Tongue (tissue), 3 donors: ENCODE measurements at places on chromosomes 2 and 18.

GRCh38 chr2:196176142-196176738, 4.9 kb upstream of the STK17B start:
- no peak for DNase-seq

GRCh38 chr2:9037166-9037565, 33.7 kb upstream of the MBOAT2 start:
- DNase-seq, result no peak

GRCh38 chr2:55073000-55073983, 23.0 kb upstream of the RTN4 start:
- DNase-seq, result no peak

- DNase-seq, result no peak
Measured at GRCh38 chr2:187107001-187107400, 258.0 kb upstream of the ZSWIM2 start.

DNA sequence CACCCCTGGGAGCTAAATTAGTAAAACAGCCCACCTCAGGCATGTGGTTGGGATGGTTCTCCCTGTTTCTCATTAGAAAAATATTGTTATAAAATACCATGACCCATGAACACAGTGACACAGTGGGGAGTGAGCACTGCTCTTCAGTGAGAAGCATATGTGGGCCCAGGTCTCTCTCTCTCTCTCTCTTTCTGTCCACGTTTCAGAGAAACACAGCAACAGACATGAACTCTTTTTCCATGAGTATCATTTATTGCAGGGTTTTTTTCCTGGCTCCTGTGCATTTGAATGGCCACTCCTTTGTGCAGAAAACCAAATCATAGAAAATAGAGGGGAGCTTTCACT, 41.2 kb downstream of the CYRIA start:
- DNase-seq, result no peak

DNA sequence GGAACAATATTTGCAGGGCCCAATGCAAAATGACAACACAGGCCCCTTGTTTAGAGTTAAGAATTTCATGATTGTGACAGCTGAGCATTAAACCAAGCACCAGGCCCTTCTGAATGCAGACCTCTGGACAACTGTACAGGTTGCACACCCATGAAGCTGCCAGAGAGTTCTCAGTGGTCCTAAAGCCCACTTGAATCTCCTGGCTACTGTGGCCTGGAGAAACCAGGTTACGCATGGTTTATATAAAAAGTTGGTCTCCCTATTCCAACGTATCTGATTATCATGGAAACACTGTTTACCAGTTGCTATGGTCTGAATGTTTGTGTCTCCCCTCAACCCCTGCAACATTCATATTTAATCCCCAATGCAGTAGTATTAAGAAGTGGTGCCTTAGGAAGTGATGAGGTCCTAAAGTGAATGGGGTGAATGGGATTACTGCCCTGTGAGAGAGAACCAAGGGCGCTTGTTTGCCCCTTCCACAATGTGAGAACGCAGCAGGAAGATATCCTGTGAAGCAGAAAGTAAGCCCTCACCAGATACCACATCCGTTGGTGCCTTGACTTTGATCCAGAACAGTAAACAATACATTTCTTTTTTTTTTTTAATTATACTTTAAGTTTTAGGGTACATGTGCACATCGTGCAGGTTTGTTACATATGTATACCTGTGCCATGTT, 48.0 kb upstream of the ANXA4 start:
- DNase-seq, result no peak

GRCh38 chr18:10231220-10231619, 223.2 kb upstream of the APCDD1 start:
- no peak for DNase-seq

GRCh38 chr2:168632709-168633121, 169.7 kb upstream of the NOSTRIN start:
- peak; percentile 46 for DNase-seq

DNA sequence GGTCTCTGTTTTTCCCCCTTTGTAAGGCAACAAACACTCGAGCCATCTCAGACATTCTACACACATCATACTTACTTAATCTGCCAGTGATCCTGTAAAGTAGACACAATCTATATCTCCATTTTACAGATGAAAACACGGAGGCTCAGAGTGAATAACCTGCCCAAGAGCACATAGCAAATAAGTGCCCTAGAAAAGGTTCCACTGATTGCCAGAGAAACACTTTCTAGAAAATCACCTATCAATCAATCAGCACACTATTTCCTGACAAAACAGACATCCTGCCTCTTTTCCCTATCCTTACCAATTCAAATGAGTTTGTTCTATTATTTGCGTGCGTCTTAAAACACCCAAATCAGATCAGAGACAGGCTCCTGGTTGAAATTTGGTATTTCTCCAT, 23.9 kb downstream of the SLC66A3 start:
- DNase-seq, result no peak

DNA sequence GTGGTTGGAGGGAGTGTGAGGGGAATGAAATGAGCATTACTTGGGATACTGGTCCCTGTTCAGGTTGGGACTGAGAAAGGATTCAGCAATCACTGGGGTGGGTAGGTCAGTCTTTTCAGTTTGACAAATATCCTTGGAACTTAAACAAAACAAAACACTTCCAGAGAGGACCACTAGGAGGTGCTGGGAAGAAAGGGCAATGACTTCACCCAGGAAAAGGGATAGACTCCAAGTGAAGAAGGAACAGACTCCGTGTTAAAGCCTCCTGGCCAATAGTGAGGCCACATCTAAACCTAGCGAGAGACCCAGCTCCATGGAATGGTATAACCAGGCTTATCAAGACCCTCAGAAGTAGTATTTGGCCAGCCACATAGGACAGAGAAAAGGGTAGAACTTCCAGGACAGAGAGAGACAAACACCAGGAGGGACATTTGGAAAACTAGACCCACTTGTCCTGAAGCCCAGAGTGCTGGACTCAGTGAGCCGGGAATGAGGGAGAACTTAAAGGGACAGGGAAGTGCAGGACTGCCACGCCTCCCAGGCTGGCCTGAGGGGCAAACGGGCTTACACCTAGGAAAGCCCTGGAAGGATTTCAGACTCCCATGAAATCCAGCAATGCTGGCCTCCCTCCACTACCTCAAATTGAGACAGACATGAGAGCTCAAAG, 19.6 kb upstream of the KCNG3 start:
- DNase-seq, result peak; percentile 27

- no peak for DNase-seq
Measured at GRCh38 chr2:45195916-45196315, 186.7 kb upstream of the SIX2 start.

- DNase-seq, result peak; percentile 79
Measured at GRCh38 chr2:173997269-173997668, 32.1 kb upstream of the SP3 start.

- DNase-seq, result no peak
Measured at GRCh38 chr2:144146076-144146475, 373.8 kb downstream of the ZEB2 start.

DNA sequence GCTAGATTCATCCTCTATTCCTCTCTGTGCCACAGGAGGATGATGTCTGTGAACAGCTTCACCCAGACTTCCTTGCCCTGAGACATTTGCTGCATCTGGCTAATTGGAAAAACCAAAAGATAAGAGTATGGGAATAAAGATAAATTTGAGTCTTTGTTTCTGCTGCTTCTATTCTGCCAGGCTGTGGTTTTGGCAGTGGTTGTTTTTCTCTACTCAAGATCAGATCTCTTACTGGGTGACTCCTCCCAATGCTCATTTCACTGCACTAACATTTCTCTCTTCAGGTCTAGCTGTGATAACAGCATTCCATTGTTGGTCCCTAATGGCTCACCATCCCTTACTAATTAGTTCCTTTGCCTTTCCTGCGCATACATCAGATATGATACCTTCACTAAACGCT, 89.5 kb downstream of the CALCRL start:
- no peak for DNase-seq

DNA sequence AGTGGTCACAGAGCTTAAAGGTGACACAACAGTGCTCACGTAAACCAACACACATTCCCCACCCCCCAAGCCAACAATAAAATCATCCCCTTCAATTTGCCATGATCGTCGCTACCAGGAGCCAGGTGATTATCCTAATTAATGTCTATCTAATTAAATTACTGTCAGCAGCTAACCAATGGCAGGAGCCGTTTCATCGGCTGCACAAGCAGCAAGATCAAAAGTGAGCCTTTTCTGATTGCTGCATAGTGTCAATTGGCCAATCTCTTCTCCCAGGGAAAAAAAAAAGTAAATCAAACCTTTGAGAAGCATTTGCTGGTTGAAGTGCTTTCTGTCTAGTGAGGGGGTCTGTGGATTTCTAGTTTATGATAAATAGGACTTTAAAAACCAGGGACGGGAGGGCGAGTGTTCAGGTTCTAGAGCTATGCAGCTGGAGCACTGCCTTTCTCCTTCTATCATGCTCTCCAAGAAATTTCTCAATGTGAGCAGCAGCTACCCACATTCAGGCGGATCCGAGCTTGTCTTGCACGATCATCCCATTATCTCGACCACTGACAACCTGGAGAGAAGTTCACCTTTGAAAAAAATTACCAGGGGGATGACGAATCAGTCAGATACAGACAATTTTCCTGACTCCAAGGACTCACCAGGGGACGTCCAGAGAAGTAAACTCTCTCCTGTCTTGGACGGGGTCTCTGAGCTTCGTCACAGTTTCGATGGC, at the start of gene TBR1:
Gene TBR1 (plus strand): TSS at position 311 of the 721 bp plus-strand sequence. CDS start 114 bp downstream, at position 425.
- peak; percentile 38 for DNase-seq

DNA sequence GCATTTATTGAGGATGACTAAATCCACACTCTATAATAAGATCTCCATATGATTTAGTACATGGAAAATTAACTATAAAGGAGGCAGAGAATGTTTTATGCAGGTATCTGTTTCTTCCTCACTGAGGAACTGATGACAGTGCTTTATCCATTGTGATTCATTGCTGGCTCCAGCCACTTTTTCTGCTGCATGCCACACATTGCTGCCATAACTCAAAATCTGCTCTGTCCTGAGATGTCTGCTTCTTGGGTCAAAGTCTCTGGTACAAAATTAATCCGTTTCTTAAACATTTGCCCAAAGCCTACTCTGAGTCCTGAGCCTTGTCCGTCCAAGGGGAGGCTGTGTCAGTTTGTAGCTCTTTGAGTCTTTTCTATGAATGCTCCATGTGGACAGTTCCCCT, 15.5 kb upstream of the ARHGAP28 start:
- DNase-seq, result no peak
